ENCODE measurements at places on chromosomes 6 and 20.

DNA sequence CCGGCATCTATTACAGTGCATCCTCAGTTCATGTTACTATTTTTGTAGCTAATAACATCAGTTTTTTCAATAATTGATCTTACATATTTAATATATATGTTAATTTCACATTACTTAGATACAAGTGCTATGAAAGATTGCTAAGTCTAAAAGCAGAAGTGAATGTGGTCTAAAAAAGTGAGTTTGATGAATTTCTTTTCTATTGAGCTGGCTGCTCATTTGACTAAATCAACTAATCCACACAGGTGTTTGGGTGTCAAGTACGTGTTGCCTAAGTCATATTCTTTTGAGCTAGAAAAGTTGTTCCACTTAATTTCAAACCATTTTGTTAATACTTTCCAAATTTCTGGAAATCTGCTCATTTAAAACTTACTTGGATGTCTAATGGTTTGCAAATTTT, 46.6 kb upstream of the EZR start:
- DNase-seq = no peak

GRCh38 chr6:110541701-110542309, 65.4 kb upstream of the SLC22A16 start:
- no peak for DNase-seq

DNA sequence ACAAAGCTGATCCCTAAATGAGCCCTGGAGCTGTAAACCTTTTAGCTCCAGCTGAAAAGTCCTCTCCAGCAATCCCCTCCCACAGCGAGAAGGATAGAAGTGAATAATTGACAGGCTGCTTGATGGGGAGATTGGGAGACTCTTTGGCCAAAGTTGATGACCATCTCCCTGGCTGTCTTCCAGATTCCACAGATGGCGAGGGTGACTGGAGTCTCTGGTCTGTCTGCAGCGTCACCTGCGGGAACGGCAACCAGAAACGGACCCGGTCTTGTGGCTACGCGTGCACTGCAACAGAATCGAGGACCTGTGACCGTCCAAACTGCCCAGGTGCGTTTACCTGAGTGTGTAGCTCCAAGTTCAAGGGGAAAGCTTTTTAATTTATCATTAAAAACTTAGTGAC, 67.3 kb downstream of the ISM1 start:
- no peak for DNase-seq

- no peak for DNase-seq
These were observed 14.3 kb upstream of the ZBTB9 start for GRCh38 chr6:33439956-33440648.
